WTC11 (cell line): ENCODE measurements at places on chromosomes 5 and 9. TPM values are rescaled to one million over a fixed set of nuclear protein-coding genes. Genes with fewer than 3 reads are reported as not detected.

DNA sequence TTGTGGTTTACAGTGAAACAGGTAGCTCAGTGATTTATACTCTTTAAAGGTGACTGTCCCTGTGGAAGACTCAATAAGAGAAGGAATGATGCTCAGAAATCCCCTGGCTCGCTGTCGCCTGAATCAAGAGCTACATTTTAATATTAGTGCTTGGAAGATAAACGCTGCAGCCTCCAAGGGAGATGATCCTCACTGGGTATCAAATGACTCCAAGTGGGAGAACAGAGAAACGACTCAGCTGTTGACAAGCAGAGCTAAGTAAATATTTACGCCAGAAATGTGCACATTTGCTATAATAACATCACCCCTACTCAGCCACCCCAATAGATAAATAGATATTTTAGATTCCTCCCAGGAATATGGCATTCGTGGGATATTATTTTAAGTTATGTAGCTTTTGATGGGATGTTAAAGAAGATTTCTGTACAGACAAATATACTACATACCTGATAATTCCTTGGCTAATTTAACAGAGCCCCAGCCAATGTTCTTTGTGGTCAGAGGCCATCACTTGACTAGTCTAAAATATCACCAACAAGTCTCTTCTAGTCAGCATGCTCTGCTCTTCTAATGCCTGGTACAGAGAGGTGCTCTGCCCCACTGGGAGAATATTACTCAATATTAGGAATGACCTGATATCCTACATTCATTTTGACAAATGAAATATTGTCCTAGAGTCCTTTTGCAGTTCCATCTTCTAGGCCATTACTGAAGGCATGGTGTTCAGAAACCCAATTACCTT is 18.3 kb upstream of the CCDC192 start:
- H3K4me1 ChIP-seq = no peaks in the 10 kb centered on the region
- no peak for DNase-seq
- no peaks in the 10 kb centered on the region for H3K27me3 ChIP-seq
- H3K36me3 ChIP-seq = no peaks in the 10 kb centered on the region
- H3K27ac ChIP-seq = no peak overlapping the region

GRCh38 chr9:16484180-16484579 is 386.3 kb downstream of the BNC2 start:
- peaks cover 7% of the 10 kb centered on the region for H3K36me3 ChIP-seq
- peaks cover 52% of the 10 kb centered on the region for H3K4me1 ChIP-seq
- H3K27me3 ChIP-seq = peaks cover 7% of the 10 kb centered on the region
- no peak overlapping the region for H3K4me3 ChIP-seq

DNA sequence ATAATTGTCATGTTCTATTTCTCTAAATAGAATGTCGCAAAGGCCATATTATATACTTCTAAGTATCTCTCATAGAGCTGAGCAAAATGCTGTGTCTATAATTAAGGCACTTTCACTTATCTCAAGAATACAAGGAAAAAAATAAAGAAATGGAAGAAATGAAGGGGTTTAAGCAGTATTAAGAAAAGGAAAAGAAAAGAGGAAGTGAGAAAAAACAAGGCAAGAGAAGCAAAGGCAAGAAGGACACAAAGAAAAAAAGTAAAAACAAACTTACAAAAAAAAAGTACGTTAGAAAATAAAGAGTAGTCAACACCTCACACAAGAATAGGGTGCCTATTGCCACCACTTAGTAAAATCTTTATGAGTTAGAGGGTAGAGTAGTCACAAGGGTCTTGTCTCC is 506.2 kb downstream of the GABRG2 start:
- DNase-seq = no peak
- H3K36me3 ChIP-seq = 0 out of 2 replicates have a peak, but pooled peaks cover 3% of the 10 kb centered on the region
- no peaks in the 10 kb centered on the region for H3K27me3 ChIP-seq
- no peaks in the 10 kb centered on the region for H3K4me1 ChIP-seq

- H3K4me3 ChIP-seq = no peak overlapping the region
- no peak overlapping the region for H3K27ac ChIP-seq
- H3K4me1 ChIP-seq = no peaks in the 10 kb centered on the region
- no peak for DNase-seq
- H3K27me3 ChIP-seq = no peaks in the 10 kb centered on the region
Observed at GRCh38 chr5:105593011-105593760, 2030.6 kb upstream of the NUDT12 start.

DNA sequence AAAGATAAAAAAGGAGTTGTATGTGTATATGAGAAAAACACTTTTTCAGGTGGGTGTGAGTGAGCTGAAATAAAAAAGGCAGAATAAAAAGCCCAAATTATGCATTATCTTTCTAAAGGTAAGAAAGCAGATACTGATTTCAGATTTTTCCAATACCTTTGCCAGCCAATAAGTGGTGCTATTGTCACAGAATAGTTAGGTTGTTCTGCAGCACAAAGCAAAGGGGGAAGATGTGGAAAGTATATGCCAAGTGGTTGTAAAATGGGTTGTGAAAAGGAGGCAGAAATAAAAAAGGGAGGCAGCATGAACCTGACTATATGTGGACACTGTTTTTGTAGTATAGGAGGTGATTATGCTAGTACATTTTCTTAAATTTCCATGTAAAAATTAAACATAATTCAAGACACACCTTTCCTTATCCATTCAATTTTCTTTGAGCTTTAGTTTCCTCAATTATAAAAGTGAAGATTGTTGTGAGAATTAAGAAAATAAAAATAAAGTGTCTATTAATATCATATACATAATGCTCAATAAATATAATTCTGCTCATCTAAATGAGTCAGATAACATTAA is 106.7 kb downstream of the SMIM15 start:
- H3K27ac ChIP-seq = no peak overlapping the region
- no peaks in the 10 kb centered on the region for H3K27me3 ChIP-seq
- peaks cover 24% of the 10 kb centered on the region for H3K4me1 ChIP-seq
- H3K36me3 ChIP-seq = no peaks in the 10 kb centered on the region
- no peak overlapping the region for H3K4me3 ChIP-seq

- DNase-seq = no peak
- H3K4me3 ChIP-seq = no peak overlapping the region
- no peaks in the 10 kb centered on the region for H3K4me1 ChIP-seq
- no peaks in the 10 kb centered on the region for H3K36me3 ChIP-seq
- no peak overlapping the region for H3K27ac ChIP-seq
Observed at GRCh38 chr5:40291338-40291737, 388.4 kb upstream of the PTGER4 start.

DNA sequence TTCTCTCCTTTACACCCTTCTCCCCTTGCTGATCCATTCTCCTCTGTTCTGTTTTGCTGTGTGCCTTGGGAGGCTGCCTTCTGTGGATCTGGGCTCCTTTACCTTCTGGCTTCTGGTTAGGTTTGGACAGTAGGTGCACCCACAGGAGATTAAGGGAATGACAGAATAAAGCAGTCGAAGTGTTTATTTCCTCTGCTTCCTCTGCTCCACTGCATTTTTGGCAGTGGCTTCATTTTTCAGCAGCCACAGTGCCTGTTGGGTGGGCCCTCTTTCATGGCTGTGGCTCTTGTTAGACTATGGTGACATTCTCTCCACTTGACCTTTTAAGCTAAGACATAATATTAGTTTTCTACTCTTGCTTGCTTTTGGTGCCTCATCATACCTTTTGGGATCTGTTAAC is 144.1 kb downstream of the CCDC171 start:
- no peaks in the 10 kb centered on the region for H3K27me3 ChIP-seq
- H3K27ac ChIP-seq = 0 out of 2 replicates have a peak overlapping the region, but pooled peaks have one; percentile 26
- H3K4me3 ChIP-seq = no peak overlapping the region
- H3K4me1 ChIP-seq = peaks cover 3% of the 10 kb centered on the region
- peaks cover 18% of the 10 kb centered on the region for H3K36me3 ChIP-seq

DNA sequence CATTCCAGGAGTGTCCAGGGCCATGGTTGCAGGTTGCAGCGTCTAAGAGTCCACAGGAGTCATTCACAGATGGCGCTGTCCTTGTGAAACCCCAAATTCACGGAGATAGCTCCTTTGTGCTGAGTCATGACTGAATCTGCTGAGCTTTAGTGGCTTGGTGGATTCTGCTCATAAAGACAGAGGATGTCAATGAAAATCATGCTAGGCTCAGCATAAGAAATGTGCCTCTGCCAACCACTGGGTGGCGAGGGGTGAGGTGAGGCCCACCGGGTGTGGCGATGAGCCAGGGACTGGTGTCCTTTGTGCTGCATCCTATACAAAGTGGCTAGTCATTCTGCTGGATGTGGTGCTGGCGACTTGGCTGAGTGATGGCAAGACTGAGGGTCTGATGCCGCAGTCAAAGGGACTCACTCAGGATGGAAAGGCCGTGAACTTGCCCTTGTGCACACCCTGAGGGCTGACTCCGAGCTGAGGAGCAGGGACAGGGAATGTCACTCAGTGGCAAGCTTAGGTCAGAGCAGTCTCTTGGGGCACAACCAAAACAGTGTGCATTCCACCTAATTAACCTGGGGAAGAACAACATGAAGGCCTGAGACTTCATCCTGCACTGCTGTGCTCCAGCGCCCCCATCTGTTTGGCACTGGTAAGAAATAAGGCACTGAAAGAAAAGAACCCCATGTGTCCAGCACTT is 71.5 kb downstream of the DAP start:
- DNase-seq = peak; percentile 78
- peaks cover 33% of the 10 kb centered on the region for H3K4me1 ChIP-seq
- H3K27ac ChIP-seq = peak overlapping the region; percentile 53
- no peaks in the 10 kb centered on the region for H3K27me3 ChIP-seq
- H3K36me3 ChIP-seq = peaks cover 17% of the 10 kb centered on the region
- H3K4me3 ChIP-seq = no peak overlapping the region

GRCh38 chr5:29351170-29351569 is 1842.3 kb upstream of the CDH6 start:
- no peak for DNase-seq
- no peak overlapping the region for H3K4me3 ChIP-seq
- no peaks in the 10 kb centered on the region; the same call in 1 of the 2 replicates for H3K27me3 ChIP-seq
- H3K4me1 ChIP-seq = no peaks in the 10 kb centered on the region

DNA sequence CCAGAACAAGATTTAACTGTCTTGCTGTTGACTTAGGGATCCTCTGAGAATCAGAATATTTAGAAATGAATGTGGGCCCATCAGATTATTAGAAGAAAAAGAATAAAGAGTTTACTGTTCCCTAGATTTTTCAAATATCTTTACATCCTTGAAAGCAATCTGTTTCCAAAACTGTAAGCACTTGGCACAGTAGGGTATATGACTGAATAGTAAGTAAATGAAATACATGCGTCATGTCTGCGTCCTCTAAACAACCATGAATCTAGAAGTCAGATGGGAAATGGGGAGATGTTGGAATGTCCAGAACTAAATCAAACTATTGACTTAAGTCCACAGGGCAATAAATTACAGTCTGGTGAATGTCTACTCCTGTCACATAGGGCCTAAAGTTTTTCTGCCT is 26.1 kb downstream of the TTC23L start:
- no peaks in the 10 kb centered on the region for H3K36me3 ChIP-seq
- H3K4me1 ChIP-seq = peaks cover 69% of the 10 kb centered on the region
- no peaks in the 10 kb centered on the region; the same call in 1 of the 2 replicates for H3K27me3 ChIP-seq
- H3K27ac ChIP-seq = peak overlapping the region; percentile 98
- no peak for DNase-seq

MEIKIN gene
- not detected in 3 replicates for total RNA-seq

MRPL36 gene
- 52.8 to 61.2 TPM (median 55.9 TPM) in 3 replicates for total RNA-seq

TMEM215 gene
- total RNA-seq = 0.21 to 0.34 TPM (median 0.31 TPM) in 3 replicates

ELAVL2 gene
- total RNA-seq = 22.8 to 35.9 TPM (median 26.7 TPM) in 3 replicates

PCDHGA6 gene
- total RNA-seq = 2.6 to 3.3 TPM (median 3.0 TPM) in 3 replicates

PCDHB12 gene
- total RNA-seq = 2.7 to 3.1 TPM (median 3.1 TPM) in 3 replicates
